T-helper 17 cell (primary cell): ENCODE measurements at places on chromosomes 5 and 9.

DNA sequence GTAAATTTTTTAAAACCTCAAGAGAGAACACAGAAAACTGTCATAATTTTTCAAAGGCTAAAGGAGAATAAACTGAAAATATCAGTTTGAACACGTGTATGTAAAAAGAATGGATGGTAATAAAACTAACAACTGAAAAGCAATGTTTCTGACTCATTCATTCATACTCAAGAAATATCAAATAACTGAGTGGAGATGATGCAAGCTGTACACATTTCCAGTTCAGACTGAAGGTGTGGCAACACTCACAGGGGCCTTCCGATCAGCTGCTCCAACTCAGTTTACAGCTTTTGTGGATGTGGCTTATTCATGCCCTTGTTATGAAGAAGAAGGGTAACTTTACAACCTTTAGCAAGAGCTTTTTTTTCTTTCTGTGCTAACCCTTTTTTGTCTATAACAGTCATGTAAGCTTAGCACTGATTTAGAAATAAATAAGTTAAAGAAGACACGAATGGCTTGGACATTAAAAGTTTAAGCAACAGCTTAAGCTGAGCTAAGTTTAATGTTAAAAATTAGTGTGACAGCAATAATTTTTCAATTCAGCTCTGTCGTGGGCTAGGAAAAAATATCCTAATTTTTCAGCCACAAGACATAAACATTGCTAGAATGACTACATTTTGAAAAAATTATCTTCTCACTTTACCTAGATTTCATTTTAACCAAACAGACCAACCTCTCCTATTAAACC is 453.5 kb downstream of the RAB3C start:
- no peak for DNase-seq

- no peak for DNase-seq
Observed at GRCh38 chr5:143056339-143056704, 286.1 kb downstream of the ARHGAP26 start.

- no peak for DNase-seq
Observed at GRCh38 chr5:180810959-180811622, 8.5 kb upstream of the MGAT1 start.

DNA sequence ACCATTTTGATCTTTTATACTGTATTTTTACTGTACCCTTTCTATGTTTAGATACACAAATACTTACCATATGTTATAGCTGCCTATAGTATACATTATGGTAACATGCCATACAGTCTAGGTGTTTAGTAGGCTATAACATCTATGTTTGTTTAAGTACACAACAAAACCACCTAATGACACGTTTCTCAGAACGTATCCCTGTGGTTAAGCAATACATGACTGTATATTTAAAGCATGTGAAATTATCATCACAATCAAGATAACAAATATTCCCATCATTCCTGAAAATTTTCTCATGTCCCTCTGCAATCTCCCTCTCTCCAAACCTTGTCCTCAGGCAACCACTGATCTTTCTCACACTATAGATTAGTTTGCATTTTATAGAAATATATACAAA is 66.4 kb upstream of the SUSD1 start:
- no peak for DNase-seq

GRCh38 chr9:136110082-136111061 is 8.3 kb downstream of the TMEM250 start:
- DNase-seq = no peak

DNA sequence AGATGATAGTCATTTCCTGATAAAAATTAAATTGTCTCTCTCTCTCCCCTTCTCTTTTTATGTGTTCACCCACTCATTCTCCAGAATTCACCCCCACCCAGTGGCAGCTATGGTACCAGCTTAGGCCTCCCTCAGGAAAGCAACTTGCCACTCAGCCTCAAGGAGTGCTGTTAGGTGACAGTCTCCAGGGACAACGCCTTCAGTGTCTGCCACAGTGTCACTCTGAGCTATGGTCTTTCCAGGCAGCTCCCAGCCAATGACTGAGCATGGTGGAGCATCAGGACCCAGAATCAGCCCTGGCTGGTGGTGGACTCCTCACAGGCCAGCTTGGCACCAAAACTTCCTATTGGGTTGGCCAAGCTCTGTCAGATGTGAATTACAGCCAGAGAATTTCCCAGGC is 140.9 kb upstream of the PIK3R1 start:
- no peak for DNase-seq

- DNase-seq = no peak
Observed at GRCh38 chr5:167653645-167654106, 637.8 kb upstream of the WWC1 start.

DNA sequence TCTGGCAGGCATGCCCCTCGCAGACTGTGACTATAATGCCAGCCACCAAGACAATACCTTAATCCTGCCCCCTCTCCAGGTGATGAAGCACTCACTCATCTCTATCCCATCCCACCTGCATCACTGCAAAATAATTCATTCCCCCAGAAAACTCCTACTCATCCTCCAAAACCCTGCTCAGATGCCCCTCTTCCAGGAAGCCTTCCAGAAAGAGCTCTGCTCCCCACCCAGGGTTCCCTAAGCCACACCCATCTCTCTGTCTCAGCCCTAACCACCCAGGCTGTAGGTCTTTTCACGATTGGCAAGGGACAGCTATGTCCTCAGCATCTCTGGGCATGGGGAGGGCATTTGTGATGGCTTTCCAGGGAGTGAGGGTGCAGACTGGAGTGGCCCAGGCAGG is 17.2 kb downstream of the NR5A1 start:
- no peak for DNase-seq

- DNase-seq = no peak
Observed at GRCh38 chr9:3277200-3277599, 248.6 kb downstream of the RFX3 start.

DNA sequence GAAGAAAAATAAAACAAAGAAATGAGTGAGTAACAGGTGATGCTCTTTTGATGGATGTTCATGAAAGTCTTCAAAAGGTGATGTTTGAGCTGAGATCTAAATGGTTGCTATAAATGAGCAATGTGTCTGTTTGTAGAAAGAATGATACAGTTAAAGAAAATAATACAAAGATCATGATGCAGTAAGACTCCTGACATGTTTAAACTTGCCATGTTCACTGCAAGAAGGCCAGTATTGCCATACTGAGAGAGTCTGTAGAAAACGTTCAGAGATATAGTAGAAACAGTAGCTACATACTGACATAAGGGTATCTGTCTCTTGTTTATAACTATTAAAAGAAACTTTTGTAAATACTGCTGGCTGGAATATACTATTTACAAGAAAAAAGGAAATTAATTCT is 1609.2 kb upstream of the ACO1 start:
- DNase-seq = no peak

GRCh38 chr9:129136446-129137035 is 25.3 kb downstream of the PTPA start:
- DNase-seq = no peak

GRCh38 chr9:79952401-79952800 is 380.6 kb downstream of the TLE4 start:
- DNase-seq = no peak

GRCh38 chr5:82884821-82885471 is 192.2 kb downstream of the TMEM167A start:
- DNase-seq = no peak

DNA sequence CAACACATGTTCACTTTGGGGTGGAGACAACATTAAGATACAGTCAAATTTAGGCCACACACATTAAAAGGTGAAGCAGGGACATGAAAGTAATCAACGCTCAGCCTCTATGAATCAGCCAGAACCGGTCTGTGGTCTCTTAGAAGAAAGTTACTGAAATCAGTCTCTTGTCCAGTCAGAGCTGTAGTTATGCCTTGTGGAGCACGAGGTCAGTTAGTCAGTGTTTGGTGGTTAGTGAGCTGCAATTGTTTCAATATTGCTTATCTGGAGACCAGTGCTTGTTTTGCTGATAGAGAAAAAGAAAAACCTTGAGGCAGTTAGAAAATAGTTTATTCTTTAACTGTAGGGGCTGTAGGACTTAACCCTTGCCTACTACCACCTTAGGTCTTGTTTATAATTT is 157.8 kb upstream of the RASEF start:
- no peak for DNase-seq

GRCh38 chr9:114181607-114182409 is 26.5 kb downstream of the COL27A1 start:
- no peak for DNase-seq

- DNase-seq = no peak
Observed at GRCh38 chr9:660227-660626, 181.3 kb upstream of the DMRT1 start.

- no peak for DNase-seq
Observed at GRCh38 chr9:137000177-137000930, 4.0 kb upstream of the CLIC3 start.

- DNase-seq = no peak
Observed at GRCh38 chr5:128591598-128592455, 53.8 kb upstream of the FBN2 start.

DNA sequence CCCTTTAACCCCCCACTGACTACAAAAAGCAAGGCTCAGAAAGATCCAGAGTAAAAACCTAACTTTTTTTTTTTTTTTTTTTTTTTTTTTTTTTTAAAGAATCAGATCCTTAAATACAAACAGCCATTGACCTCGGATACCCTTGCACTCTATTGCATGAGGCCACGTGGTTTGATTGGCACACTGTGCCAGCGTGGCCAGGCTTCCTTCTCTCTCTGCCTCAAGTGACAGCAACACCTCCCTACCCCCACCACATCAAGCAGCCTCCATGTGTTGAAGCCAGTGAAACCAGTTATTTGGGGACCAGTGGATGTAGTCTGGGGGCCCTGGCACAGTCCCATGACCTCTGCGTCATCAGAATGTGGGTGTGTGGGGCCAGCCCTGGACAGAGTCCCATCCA is 71.4 kb downstream of the OTULIN start:
- DNase-seq = no peak

- no peak for DNase-seq
Observed at GRCh38 chr9:113958556-113958955, 82.4 kb downstream of the ZNF618 start.

- no peak for DNase-seq
Observed at GRCh38 chr5:90483206-90483605, 8.5 kb downstream of the POLR3G start.

DNA sequence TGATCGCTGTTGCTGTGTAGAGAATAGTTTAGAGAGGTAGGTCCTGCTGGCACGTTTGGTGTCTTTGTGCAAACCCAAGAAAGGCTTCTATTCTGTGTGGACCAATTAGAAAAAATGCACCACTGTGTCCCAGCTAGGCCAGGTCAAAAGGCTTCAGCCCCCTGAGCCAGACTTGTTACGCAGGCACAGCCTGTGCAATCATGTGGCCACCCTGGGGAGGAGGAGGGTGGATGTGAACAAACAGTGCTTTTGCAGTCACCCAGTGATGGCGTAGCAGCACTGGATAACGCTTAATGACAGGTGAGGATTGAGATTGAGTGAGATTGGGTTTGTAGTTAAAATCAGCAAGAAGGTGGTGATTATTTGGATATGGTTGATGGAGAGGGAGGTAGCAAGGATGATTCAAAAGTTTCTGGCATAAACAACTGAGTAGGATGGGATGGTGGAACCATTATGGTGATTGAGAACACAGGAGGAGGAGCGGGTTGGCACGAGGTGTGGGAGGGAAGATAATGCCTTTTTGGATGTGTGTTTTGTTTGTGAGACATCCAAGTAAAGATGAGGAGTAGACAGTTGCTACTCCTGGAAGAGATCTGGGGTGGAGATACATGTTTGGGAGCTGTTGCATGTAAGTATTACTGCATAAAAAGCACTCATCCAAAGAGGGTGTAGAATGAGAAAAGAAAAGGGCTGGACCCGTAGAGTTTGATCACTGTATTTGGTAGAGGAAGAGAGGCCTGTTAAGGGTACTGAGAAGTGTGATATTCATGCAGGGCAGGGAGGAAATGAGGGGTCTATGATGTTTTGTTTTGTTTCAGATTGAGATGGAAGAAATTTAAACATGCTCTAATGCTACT is 6.7 kb downstream of the GCNT1 start:
- DNase-seq = no peak

DNA sequence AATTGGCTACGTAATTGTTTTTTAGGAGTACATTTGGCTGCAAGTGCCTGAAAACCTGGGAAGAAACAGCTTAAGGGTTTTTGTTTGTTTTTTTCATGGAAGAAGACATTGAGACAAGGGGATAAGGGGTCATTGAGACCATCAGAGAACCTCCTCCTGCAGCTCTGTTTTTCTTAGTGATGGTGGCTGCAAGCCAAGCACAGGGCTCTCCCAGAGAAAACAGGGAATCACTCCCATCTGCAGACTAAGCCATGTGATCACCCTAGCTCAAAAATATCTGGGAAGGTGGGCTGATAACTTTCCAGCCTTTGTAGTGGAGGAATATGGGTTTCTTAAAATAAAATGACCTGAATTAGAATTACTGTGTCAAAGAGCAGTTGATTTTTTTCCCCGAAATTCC is 25.1 kb downstream of the PALM2AKAP2 start:
- no peak for DNase-seq

DNA sequence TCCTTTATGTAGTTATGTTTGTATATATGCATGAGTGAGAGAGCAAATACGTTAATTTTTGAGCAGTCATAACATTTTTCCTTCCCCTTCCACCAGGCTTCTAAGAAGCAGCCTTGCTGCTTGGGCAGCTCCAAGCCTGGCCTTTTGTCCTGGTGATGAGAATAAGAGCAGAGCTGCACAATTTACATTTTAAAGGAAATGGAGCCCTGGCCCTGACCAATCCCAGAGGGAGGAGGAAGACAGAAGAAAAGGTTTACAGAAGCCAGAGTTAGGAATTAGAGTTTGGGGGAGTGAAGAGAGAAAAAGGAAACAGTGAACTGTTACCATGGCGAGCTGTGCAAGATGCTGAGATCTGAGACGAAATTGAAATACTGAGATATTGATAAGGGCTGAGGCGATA is 25.3 kb upstream of the EFNA5 start:
- no peak for DNase-seq

GRCh38 chr9:108842610-108843295 is 13.0 kb downstream of the ACTL7B start:
- no peak for DNase-seq

GRCh38 chr5:80408484-80409366 is 861 bp downstream of the ZFYVE16 start:
- no peak for DNase-seq

GRCh38 chr5:117738571-117738970 is 1163.9 kb upstream of the SEMA6A start:
- no peak for DNase-seq

DNA sequence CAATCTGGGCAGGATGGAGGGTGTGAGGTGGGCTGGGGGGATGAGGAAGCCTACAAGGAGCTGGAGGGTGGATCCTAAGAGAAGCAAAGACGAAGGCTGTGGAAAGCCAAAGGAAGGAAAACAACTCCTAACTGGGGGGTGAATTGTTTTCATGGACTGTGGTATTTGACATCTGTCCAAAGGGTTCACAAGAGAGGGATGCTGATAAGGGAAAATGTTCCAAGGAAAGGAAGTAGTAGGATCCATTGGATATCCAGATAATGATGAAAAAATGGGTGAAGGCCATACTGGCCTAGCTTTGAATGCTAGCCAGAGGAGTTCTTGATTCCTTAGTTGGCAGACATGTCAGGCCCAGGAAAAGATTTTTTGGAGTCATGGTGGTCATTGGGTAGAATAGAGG is 51.8 kb upstream of the FOXI1 start:
- no peak for DNase-seq

- no peak for DNase-seq
Observed at GRCh38 chr5:131505237-131505908, 129.7 kb downstream of the RAPGEF6 start.

- DNase-seq = no peak
Observed at GRCh38 chr5:95284572-95285408, at the start of gene MCTP1. Gene MCTP1, minus strand, starts transcription at chr5:95285094.
